HFFc6 (cell line): ENCODE measurements at places on chromosomes 2 and 18. TPM values are rescaled to one million over a fixed set of nuclear protein-coding genes. Genes with fewer than 3 reads are reported as not detected.

- no peak for DNase-seq
Observed at GRCh38 chr2:227871375-227871791, at the start of gene DAW1. DAW1 (plus strand) TSS chr2:227871631; CDS start chr2:227871690, 59 bp downstream.

GRCh38 chr2:65435625-65436168, 3.3 kb upstream of the SPRED2 start:
- DNase-seq, result peak; percentile 80

DNA sequence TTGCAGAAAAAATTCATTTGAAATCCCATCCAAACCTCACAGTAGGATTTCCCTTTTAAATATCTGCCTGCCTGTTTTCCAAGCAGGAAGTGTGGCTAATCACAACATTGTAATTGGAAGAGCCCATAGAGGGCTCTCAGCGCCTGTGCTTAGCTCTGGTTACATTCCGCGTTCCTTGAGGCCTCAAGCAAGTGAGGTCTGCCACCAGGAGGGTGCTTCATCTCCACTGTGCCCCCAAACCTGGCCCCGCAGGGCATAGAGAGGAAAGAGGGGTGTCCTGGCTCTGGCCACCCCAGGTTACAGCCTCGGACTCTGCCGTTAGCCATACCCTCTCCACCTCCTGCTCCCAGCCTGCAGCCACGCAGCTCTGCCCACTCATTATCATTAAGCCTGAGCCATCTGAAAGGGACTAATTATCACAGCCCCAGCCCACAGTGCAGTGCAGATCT, 214.8 kb downstream of the SP3 start:
- no peak for DNase-seq

DNA sequence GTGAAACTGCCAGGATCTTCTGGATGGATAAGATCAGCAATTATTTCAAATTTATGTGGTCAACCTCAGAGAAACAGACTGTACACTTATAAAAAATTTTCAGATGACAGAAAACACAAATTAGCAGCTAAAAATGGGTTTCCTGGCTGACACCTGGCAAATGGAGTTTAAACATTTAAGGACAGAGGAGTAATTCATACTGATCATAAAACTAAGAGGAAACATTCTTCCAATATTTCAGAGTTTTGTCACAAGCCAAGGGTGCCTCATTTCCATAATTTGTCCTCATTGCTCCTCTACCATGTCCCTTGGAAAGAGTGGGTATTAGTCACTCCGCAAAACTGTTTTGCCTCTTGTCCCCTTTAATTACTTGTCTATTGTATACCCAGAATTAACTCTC, 70.2 kb downstream of the TMEFF2 start:
- DNase-seq, result peak; percentile 76

GRCh38 chr18:74114116-74114515, 33.5 kb downstream of the FBXO15 start:
- DNase-seq, result peak; percentile 18

GRCh38 chr2:9638532-9638931, 7.7 kb upstream of the YWHAQ start:
- DNase-seq, result peak; percentile 90

GRCh38 chr2:204133476-204133875, 196.9 kb downstream of the ICOS start:
- no peak for DNase-seq

GRCh38 chr2:121539750-121540469, 9.2 kb downstream of the RNU4ATAC start:
- peak; percentile 13 for DNase-seq

DNA sequence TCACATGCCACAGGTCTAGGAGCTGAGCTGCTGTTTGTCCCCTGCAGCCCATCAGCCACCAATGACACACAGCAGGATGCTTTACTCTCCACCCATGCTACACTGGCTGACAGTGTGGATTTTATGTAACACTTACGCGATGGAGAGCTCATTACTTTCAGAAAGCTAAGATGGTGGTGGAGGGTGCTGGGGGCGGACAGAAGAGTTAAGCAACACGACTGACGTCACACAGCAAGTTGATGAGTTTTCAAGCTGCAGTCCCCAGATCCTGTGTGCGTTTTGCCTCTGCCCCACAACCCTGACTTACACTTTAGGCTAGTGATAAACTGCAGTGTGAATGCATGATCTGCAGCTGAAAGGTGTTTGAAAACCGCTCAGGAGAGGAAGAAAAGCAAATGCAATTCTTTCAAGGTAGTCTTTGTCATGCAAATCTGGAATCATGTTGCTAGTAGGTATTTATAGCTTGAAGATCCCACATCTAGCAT, 42.4 kb downstream of the MRPS5 start:
- no peak for DNase-seq

DNA sequence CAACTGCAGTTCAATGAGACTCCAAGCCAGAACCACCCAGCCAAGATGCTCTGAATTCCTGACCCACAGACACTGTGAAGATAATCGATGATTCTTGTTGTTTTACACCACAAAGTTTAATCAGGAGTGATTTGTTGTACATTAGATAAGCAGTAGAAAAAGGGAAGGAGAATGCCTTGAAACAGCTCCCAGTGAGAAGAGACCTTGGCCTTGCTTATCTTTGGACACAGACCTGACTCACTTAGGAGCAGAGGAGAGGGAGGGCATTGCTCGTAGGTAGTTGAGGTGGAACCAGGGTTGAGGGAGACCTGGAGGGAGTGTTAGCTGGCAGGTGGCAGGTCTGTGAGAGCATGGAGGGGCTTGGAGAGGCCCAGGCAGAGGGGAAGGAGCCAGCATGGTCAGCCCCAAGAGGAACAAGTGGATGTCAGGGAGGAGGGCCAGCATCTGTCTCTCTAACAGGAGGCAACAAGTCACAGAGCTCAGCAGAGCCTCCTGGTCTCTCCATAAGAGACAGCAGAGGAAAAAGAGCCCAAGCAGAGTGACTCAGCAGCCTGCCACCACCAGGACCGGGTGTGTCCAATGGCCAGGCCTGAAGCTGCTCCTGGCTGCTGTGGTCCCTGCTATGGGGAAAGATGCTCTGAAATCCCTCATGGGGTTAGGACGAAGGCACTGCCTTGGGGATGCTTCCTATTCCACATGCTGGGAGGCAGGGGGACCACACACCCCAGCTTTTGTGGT, 161.6 kb upstream of the CAPN13 start:
- DNase-seq, result no peak

Gene SKA1
- total RNA-seq, result 4.9 and 14.5 TPM in 2 replicates

Gene TMEM200C
- total RNA-seq, result not detected in 2 replicates

Gene MROH2A
- total RNA-seq, result not detected in 3 replicates

Gene IL36RN
- not detected in 3 replicates for total RNA-seq

Gene ARHGAP15
- total RNA-seq, result not detected in 2 replicates

Gene ZNF892
- total RNA-seq, result 0.35 to 1.1 TPM (median 0.87 TPM) in 3 replicates

Gene VAPA
- 162 to 207 TPM (median 187 TPM) in 3 replicates for total RNA-seq

Gene FSHR
- not detected in 3 replicates for total RNA-seq
